ENCODE measurements at places on chromosomes 5 and 9.

DNA sequence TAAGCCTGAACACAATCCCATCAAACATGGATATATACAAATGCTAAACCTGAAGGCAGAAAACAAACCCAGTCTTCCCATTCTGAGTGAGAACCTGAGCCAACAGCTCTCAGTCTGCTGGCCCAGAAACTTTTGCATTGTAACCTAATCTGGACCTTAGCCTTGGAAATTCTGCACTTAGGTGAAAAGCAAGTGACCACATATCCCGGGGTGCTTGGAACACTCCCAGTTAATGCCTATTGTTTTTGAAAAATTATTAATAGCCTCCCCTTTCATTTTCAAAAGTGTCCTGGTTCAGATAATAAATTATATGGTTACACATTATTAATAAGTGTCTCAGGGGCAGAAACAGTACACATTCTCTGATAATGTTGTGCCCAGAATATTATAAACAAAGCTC is 228.3 kb upstream of the TARS1 start:
- no peak for DNase-seq

DNA sequence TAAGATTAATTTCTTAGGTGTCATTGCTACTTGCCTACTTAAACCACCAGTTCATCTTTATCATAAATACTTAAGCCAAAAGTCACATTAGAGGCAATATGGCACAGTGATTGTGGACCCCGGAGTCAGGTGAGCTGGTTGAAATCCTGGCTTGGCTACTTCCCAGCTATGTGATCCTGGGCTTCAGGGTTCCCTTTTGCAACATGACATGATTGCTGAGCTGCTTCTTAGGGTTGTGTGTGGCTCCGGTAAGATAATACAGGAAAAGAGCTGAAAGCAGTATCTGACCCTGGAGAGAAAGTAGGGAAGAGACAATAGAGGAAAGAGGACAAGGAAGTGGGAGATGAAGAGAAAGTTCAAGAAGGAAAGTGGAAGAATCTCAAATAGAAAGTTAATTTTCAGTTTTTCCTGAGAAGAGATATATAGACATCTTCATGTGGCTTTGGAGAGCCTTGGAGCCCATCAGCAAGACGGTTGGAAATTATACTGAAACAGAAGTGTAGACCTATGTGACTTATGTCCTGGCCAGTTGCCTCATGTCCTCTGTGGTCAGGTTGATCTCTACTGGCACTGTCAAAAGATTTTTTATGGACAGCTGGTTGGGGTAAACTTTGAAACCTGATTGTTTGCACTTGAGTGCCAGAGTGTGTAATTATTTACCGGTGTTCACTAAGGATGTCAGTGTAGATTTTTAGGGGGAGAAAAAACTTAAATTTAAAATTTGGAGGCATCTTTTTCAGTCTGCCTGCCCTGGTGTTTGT is 93.2 kb downstream of the GHR start:
- DNase-seq: no peak

- DNase-seq: no peak
These were observed 47.2 kb downstream of the CAMK2A start for GRCh38 chr5:150242251-150242894.

DNA sequence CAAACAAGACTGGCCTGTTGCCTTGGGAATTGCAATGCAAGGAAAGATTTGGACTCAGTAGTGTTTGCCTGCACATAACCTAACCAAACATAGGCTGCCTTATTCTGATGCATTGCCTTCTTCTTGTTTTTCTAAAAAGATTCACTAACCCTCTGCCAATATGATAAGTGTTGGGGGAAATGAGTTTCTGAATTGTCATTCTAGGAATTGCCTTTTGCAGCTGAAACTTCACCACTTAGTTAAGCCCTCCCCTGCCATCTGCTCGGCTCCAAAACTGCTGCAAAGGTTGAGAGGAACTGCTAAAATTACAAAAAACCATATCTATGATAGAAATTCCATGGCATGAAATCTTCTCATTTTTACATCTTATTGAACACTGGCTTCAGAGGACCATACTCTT is 41.6 kb upstream of the SPATA31D4 start:
- no peak for DNase-seq

GRCh38 chr5:14870337-14871213 is 1.0 kb downstream of the ANKH start:
- DNase-seq: no peak

- no peak for DNase-seq
These were observed 58.7 kb downstream of the ICE1 start for GRCh38 chr5:5481206-5481605.

DNA sequence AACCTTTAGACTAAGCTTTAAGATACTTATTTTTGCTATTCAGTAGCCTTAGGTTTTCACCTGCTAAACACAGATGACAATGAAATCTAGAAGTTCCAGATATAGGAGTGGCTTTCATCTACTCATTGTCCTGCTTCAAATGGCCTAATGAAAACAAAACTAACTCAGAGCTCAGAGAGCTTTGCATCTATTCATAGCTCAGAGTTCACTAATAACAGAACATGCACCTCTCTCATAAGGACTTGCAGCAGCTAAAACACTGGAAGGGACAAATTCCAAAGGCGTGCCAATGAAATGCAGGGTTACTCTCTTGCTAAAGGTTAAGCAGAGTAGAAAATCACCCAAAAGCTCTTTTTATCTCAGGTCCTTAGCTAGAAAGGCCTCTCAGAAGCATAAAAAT is 29.0 kb downstream of the SLC31A2 start:
- no peak for DNase-seq

GRCh38 chr5:150137168-150137957 is 18.3 kb downstream of the PDGFRB start:
- no peak for DNase-seq

GRCh38 chr5:60287174-60287771 is 393.7 kb upstream of the PDE4D start:
- peak; percentile 78 for DNase-seq

DNA sequence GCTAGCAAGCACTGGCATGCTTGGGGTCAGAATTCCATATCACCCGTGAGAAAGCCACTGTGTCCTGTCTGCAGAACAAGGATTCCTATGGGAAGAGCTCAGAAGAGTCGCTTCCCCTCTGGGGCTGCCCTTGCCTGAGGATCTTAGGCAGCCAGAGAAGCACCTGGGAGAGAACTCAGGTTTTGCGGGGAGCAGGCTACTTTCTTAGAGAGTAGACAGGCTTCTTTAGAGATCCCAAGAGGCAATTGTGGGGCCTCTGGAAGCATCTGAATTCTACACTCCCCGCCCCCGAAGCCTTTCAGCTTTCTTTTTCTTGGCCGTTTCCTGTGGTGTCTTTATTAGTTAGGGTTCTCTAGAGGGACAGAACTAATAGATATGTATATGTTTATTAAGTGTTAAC is 40.9 kb downstream of the PHF2 start:
- no peak for DNase-seq

GRCh38 chr9:8447601-8448000 is 648.0 kb upstream of the DMAC1 start:
- DNase-seq: no peak

All from ACHN (cell line).